Activated CD4-positive, alpha-beta T cell treated with anti-CD3 and anti-CD28 coated beads, Interleukin-2, amount 10 ng/mL, durations not matched to agents 7 days and 5 days (primary cell): ENCODE measurements at places on chromosomes 2 and 18. TPM values are rescaled to one million over a fixed set of nuclear protein-coding genes. Genes with fewer than 3 reads are reported as not detected.

Gene EMX1
- not detected for total RNA-seq

Gene ABCG8
- not detected for total RNA-seq

Gene ACTR1B
- 68.3 TPM for total RNA-seq

Gene CHST9
- not detected for total RNA-seq

Gene MGAT4A
- total RNA-seq: 109 TPM

Gene HOXD11
- not detected for total RNA-seq

Gene ZNF521
- not detected for total RNA-seq

Gene NOSTRIN
- not detected for total RNA-seq

Gene DSC2
- total RNA-seq: not detected

Gene KIF5C
- 6.1 TPM for total RNA-seq

Gene CD226
- 113 TPM for total RNA-seq

Gene QPCT
- not detected for total RNA-seq

Gene ACTG2
- not detected for total RNA-seq

Gene PRKD3
- total RNA-seq: 9.3 TPM

Gene PER2
- 13.1 TPM for total RNA-seq

Gene SCYGR6
- not detected for total RNA-seq

Gene ORMDL1
- total RNA-seq: 65.6 TPM

Gene VIT
- not detected for total RNA-seq

Gene LYPD6
- not detected for total RNA-seq

Gene FOXD4L1
- total RNA-seq: 0.25 TPM

Gene CCDC85A
- not detected for total RNA-seq

Gene C2orf76
- total RNA-seq: 5.4 TPM

Gene LRATD1
- not detected for total RNA-seq

Gene RPRM
- not detected for total RNA-seq

Gene CYTIP
- 234 TPM for total RNA-seq

Gene SP5
- total RNA-seq: not detected

Gene EGR4
- not detected for total RNA-seq

Gene PRSS56
- not detected for total RNA-seq

Gene ASPRV1
- total RNA-seq: 0.69 TPM

Gene MDH1B
- total RNA-seq: 0.50 TPM

Gene FSHR
- not detected for total RNA-seq

Gene DPP4
- total RNA-seq: 116 TPM

Gene TUBB8B
- total RNA-seq: not detected

Gene ASTL
- total RNA-seq: 0.22 TPM

Gene CCL20
- 0.37 TPM for total RNA-seq

Gene DSG4
- not detected for total RNA-seq

Gene KCNK3
- not detected for total RNA-seq

Gene FRZB
- not detected for total RNA-seq

Gene OR6B3
- total RNA-seq: not detected

Gene CD8B
- total RNA-seq: 1.2 TPM

Gene HRH4
- total RNA-seq: 0.21 TPM

Gene SCLY
- 27.1 TPM for total RNA-seq

Gene ID2
- total RNA-seq: 126 TPM

Gene OTX1
- total RNA-seq: not detected

Gene THSD7B
- total RNA-seq: not detected

Gene NEU2
- not detected for total RNA-seq

Gene SMYD1
- total RNA-seq: not detected

Gene GDF7
- total RNA-seq: not detected

Gene CIB4
- total RNA-seq: not detected

Gene CFAP65
- not detected for total RNA-seq

Gene LRP2
- 0.02 TPM for total RNA-seq

Gene C2orf15
- 1.2 TPM for total RNA-seq

Gene EPHA4
- total RNA-seq: 28.2 TPM

Gene HOXD9
- total RNA-seq: not detected

Gene TMEM247
- not detected for total RNA-seq

Gene CD8B2
- total RNA-seq: not detected

Gene MLPH
- total RNA-seq: not detected

Gene TMEM178A
- 0.32 TPM for total RNA-seq

Gene ATG4B
- 75.0 TPM for total RNA-seq

Gene ELOA2
- not detected for total RNA-seq
